ENCODE measurements at places on chromosomes 3 and 15.
A peak's percentile ranks its signal among the peaks of the same experiment; 100 is the strongest.

DNA sequence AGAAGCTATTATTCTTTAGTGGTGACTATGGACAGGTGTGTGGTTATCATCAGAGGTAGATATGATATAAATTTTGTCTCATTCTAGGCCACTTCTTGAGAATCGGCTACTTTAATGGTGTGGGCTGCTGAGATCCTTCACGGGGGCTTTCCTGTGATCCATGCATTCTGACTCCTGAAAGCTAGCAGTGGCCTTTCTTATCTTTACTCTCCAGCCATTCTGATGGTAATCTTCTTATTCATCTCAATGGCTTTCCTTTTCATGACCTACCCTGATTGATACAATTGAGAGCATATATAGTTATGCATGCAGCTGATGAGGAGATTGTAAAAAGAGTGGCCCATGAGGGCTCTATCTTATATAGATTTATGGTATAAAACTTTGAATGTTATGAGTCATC, 78.3 kb upstream of the ZPLD1 start:
- DNase-seq = no peak

- DNase-seq = no peak
Observed at GRCh38 chr15:73697033-73697467, 12.9 kb downstream of the CD276 start.

DNA sequence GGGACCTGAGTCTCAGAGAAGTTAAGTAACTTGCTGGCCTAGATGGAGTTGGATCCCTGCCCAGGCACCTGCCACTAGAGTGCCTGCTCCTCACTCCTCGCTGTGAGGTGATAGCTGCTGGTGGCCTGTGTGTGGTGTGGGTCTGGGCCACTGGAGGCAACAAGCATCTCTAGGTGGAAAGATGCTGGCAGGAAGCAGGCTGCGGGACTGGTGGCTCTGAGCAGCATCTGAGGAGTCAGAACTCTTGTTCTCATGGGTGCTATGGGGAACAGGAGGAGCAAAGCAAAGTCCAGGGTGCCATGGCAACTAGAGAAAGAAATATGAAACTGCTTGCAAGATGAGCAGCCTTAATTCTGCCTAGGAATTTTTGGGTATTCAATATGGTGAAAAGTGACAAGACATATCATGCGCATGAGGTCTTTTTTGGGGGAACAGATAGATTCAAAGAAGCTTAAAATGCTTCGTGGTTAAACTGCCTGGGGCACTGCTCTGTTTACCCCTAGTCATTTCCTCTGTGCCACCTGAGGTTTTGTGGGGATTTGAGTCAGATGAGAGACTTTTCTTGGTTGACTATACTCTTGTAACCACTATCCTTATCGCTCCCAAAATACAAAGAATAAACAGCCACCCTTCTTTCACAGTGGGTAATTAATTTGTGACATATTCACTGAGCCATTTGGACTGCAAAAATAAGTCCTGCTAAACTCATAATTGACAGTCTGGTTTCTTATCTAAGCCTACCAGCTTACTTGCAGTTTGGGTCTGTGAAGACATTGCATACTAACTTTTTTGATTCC, 50.3 kb downstream of the MED12L start:
- no peak for DNase-seq

DNA sequence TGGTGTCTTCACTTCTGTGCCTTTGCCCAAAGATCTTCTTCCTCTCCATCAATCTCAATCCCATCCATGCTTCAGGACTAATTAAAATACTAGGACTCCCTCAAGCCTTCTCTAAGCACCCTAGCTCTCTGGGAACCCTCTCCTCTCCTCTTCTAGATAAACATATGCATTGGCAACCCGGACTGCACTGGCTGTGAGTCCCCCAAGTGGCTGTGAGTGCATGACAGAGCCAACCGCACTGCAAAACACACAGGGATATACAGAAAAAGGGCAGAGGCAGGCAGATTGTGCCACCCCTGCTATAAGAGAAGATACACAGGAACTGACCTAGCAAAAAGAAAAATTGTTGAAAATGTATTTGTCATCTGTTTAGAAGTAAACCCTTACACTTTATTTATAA, 457.1 kb downstream of the MFSD1 start:
- no peak for DNase-seq

- no peak for DNase-seq
Observed at GRCh38 chr3:15171096-15171495, 35.0 kb upstream of the CAPN7 start.

DNA sequence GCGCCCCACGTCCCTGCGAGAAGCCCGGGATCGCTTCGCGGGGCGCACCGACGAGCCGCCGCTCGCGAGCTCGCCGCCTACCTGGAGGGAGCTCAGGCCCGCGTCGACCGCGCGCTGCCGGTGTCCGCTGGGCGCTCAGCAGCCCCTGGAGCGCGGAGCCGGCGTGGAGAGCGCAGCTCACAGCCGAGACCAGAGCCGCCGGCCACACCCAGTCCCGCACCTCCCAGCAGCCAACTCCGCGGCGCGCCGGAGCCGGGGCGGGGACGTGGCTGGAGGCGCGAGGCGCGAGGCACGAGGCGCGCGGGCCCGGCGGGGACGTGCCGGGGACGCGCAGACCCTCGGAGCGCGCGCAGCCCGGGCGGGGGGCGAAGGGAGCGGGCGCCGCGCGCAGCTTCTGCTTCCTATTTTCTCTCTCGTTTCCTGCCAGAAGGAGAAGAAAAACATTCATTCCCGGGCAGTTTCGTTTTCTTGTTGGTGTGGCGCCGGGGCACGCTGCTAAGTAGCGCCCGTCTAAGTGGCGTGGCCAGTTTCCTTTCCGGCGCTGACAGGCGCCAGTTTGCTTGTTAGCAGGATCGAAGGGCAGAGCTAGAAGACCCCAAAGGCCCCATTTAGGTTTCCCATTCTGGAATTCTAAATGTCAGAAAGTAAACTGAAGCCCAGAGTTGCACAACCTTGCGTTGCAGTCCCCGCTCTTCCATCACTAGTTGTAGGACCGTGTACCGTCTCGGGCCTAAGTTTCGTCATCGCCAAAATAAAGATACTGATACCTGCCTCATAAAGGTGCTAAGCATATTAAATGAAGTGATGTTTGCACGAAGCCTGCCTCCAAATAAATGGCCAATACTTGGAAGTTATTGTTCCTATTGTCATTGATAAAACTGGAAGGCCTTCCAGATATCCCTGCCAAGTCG, at the start of gene GNB4:
Gene GNB4, minus strand, starts transcription at position 206 of the 911 bp plus-strand sequence. CDS start 25,270 bp downstream, outside the sequence.
- DNase-seq = peak; percentile 31

DNA sequence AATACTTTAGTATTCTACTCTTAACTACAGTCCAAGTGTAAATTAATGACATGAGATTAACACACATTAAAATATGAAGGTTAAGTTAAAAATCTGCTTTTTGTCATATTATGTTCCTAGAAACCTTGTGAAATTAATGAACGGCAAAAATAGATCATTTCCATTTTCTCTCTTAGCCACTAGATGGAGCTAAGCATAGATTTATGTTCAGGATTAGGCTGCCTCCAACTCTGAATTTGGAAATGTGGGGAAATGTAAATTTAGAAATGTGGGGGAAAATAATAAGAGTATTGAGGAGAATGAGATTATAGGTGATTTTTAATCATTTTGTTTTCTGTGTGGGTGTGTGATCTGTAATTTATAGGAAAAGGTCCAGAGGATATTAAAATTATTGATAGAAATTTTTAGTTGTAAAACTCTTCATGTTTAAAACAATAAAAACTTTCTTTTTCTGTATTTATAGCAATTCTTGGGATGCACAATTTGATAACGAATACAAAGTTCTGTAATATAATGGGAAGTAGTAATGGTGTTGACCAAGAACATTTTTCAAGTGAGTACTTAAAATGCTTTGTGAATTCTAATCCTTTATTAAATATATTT, 59.2 kb downstream of the TMOD3 start:
- DNase-seq = no peak

DNA sequence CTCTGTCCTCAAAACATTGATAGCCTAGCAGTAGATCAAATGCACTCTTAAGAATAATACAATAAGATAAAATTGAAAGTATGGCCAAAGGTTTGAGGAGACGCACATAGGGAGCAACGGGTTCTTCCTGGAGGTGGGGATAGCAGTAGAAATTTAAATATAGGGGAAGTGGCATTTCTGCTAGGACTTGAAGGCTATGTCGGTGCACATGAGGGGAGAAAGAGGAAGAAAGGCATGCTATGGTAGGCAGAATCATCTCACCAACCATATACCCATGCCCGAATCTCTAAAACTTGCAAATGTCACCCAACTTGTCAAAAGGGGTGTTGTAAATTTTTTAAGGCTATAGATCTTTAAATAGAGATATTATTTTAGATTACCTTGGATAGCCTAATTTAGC, 735.1 kb upstream of the LMCD1 start:
- DNase-seq = no peak

DNA sequence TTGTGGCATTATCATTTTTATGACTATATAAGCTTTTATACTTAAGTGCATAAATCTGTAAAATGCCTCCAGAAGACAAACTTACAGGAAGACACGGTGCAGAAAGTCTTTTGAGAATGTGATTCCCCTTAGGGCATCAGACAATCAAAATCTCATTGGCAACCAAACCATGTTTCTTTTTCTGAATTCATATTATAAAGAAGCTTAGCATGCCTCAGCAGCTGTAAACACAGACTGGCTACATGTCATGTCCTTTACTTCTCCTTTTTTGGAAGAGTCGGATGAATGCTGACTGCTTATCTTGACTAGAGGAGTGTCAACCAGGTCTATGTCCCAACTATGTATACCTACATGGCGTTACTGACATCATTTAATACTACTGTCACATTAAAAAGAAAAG, 150.1 kb downstream of the PLD1 start:
- DNase-seq = no peak

- DNase-seq = no peak
Observed at GRCh38 chr3:129548104-129548965, 5.4 kb downstream of the H1-8 start.

DNA sequence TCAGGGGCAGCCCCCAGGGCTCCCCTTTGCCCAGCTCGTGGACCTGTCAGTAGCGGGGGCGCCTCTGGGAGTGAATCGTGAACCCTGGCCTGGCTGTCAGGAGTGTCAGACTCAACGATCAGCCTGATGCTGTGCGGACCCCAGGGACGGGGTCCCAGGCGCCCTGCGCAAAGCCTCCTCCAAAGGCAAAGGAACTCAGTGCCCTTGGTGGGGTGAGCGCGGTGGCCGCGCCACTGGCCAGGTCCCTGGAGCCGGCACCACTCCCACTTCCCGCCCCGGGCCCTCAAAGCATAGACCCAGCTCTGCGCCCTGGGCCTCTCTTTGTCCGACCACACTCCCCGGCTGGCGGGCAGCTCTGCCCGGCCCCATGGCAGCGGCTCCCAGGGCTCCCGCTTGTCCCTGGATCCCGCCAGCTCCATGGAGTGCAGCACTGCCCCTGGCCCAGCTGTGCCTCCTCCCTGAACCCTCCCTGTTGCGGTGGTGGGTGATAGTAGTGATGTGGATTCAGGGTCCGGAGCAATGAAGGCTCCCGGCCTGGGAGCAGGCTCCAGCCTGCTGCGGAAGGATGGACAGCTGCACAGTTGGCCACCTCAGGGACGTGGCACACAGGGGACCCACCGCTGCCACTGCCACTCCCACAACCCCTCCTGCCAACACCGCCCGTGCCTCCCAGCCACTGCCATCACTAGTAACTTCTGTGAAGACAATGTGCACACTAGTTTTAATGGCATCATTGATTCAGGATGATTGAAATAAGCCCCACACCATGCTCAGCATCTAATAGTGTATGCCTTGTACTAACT, 263.8 kb downstream of the ZBBX start:
- DNase-seq = no peak

GRCh38 chr15:39618063-39618823, 37.4 kb downstream of the THBS1 start:
- DNase-seq = no peak

- no peak for DNase-seq
Observed at GRCh38 chr15:48532946-48533345, 112.6 kb downstream of the FBN1 start.

- no peak for DNase-seq
Observed at GRCh38 chr15:51709031-51709430, 27.7 kb downstream of the SCG3 start.

GRCh38 chr3:9068051-9068450, 104.8 kb upstream of the RAD18 start:
- DNase-seq = no peak

GRCh38 chr15:99944131-99944530, 210.9 kb upstream of the LYSMD4 start:
- DNase-seq = no peak

DNA sequence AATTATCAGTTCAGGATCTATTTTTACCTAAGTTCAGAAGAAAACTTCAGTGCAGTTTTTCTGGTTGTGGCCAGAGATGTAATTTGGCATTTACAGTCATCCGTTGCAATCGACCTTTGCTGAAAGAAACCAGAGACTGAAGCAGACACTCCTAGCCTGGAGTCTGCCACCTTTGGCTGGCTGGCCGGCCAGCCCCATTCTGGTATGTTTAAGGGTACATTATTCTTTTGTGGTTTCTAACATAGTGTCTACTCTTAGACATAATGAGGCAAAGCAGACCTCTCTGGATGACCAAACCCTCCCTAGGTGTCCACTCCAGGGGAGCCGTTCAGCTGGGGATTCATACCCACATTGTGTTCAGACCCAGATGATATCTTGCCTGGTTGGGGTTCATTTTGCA, 275.9 kb upstream of the TPM1 start:
- DNase-seq = no peak

DNA sequence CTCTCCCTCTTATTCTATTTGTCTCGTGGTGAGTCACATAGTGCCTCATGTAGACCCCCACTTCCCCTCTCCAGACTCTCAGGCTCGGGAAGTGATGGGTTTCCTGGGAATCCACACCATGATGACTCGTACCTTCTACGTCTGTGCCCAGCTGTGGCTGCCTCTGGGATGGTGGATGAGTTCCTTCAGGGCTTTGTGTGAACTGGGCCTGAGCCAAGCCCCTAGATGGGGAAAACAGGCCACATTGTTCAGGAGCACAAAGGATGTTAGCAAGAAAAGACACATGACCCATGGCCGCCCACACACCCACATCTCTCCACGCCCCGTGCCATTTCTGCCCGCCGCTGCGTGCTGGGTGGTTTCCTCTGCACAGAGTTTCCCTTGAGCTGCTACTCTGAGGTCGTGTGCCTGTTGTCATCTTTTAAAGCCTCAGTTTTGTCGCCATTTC, 10.5 kb downstream of the ISG20 start:
- DNase-seq = peak; percentile 39

DNA sequence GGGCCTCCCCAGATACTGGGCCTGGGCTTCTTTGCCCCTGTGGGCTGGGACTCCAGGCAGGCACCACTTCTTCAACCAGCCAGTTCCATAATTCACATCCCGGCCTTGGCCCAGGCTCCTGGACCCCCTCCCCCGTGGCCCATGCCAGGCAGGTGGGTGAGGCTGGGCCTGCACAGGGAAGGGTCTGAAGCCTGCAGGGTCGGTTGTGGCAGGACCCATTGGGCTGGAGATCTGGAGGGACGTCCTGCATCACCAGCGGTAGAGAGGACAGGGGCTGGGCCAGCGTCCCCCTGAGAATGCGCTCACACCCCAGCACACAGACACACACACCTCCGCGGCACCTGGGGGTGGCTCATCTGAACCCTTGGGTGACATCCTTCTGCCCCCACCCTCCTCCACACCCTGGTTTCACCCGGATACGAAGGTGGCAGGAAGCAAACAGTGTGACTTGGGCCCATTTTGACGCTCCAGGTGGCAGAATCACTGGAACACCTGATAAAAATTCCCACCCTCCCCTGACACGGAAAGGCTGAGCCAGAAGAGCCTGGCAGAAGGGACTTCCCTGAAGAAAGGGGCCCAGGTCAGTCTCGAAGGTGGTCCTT, 15.4 kb downstream of the ZDHHC19 start:
- no peak for DNase-seq

- DNase-seq = no peak
Observed at GRCh38 chr15:73265536-73266153, 103.1 kb downstream of the HCN4 start.

All from GM04503 (cell line).